ENCODE measurements at places on chromosomes 1 and 21. TPM values are rescaled to one million over a fixed set of nuclear protein-coding genes. Genes with fewer than 3 reads are reported as not detected.

TMEM52 gene
- 5.1 TPM for polyA plus RNA-seq

KCNQ4 gene
- polyA plus RNA-seq = 0.65 TPM

TCHH gene
- not detected for polyA plus RNA-seq

GFI1 gene
- polyA plus RNA-seq = 0.17 TPM

KCNH1 gene
- not detected for polyA plus RNA-seq

MAP3K21 gene
- 7.4 TPM for polyA plus RNA-seq

CSMD2 gene
- not detected for polyA plus RNA-seq

LRRC3 gene
- 0.60 TPM for polyA plus RNA-seq

AKR7A3 gene
- polyA plus RNA-seq = 108 TPM

LY9 gene
- 0.41 TPM for polyA plus RNA-seq

CYP4X1 gene
- 5.6 TPM for polyA plus RNA-seq

HSPG2 gene
- 60.4 TPM for polyA plus RNA-seq

KCNK2 gene
- not detected for polyA plus RNA-seq

FAM151A gene
- 237 TPM for polyA plus RNA-seq
